Spleen (tissue), 13 donors: ENCODE measurements at places on chromosomes 11 and 22. TPM values are rescaled to one million over a fixed set of nuclear protein-coding genes. Genes with fewer than 3 reads are reported as not detected.
A peak's percentile ranks its signal among the peaks of the same experiment; 100 is the strongest.

PLAAT2 gene
- not detected for total RNA-seq

C11orf24 gene
- total RNA-seq: 30.6 TPM

NAV2 gene
- 6.5 TPM for total RNA-seq

OR52W1 gene
- total RNA-seq: not detected

ART5 gene
- total RNA-seq: not detected

ROBO4 gene
- 96.9 TPM for total RNA-seq

GRCh38 chr22:38450234-38450797 lies 4.7 kb downstream of the KCNJ4 start:
- no peak for DNase-seq

DNA sequence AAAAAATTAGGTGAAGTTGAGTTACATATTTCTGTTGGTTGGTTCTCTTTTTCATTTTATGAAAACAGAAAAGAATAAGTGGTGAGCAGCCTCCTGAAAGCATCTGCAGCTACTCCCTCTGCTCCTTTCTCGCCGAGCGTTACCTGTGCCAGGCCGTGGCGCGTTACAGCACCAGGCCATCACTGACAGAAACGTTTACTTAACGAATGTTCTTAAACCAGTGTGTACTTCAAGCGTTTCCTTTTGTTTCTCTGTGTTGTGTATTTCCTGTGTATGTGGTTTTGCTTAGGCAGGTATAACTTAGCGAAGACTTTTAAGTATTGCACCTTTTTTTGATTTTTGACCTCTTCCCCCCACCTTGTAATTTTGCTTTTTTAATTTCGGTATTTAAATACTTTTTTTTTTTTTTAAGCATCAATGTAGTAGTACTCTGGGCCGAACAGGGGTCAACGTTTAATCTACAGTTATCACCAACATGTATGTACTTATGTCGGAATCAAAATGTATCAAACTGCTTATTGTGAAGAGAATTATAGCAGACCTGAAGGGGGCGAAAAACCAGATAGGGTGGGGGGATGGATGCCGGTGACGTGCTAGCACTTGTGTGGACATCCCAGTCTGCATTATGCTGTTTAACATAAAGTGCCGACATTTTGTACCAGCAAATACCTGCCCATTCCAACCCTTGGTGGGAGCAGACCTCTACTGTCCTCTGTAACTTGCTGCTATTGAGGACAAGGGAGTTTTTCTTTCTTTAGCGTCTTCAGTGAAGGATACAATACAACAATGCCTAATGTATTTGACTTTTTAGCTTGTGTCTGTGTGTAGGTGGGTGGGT lies 21.6 kb upstream of the ADSL start:
- DNase-seq: peak; percentile 80

GRCh38 chr11:72157131-72157530 lies 21.6 kb downstream of the FOLR3 start:
- no peak for DNase-seq

DNA sequence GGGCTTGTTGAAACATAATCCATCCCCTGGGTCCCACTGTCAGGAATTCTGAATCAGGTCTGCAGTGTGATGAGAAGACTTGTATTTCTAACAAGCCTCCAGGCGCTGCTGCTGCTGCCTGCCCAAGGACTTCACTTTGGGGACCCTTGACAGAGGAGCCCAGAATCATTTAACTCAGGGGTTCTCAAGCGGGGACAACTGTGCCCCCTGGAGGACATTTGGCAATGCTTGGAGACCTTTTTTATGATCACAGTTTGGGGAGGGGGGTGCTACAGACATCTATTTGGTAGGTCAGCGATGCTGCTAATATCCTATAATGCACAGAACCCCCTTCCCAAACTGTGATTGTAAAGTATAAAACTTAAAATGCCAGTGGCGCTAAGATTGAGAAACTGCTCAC lies 312.8 kb downstream of the OPCML start:
- no peak for DNase-seq

- no peak for DNase-seq
These were observed 504.0 kb upstream of the LRRC4C start for GRCh38 chr11:41963406-41963805.

DNA sequence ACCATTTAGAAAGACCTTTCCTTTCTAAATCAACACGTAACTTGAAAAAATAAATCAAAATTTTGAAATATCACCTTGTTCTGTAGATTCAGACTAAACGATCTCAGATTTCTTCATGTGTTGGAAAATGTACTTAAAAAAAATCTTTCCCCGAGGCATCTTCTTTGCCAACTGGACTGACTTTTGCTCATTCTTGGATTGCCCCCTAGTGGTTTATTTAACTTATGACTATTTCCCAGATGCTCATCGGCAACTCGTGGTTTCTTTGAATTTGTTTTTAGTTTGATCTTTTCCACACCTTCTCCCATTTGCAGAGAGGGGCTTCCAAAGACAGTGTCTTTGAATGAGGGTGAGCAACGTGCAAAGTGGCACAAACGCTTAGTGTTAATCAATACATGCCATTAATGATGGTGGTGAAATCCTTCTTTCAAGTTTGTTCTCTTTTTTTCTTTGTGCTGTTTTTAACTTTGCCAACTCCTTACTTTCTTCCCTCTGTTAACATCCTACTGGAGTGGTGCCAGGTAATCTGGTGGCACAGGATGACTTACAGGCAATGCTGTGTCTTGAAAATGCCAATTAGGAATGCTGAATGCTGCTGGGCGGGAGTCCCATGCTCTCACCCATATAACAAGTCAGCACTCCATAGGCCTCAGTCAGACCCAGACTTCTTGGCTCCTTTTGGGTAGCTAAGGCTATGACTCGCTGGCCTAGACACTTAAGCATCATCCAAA lies 18.3 kb downstream of the PRSS23 start:
- no peak for DNase-seq

DNA sequence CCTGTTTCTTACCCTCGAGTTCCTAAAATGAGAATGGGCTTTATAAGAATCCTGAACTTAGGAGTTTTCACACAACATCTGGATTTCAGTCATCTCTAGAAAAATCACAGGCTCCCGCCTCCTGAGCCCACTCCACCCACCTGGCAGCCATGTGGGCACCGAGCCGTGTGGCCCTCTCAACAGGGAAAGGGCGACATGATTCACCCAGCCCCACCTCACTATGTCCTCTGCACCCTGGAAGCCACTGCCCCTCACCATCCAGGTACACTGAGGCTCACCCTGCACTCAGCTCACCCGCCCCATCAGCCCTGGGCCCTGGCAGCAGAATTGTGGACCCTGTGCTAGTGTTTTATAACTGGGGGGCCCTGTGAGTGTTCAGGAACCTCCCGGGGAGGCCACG lies 101.5 kb downstream of the SHANK2 start:
- DNase-seq: no peak

GRCh38 chr22:49582181-49582580 lies 245.5 kb downstream of the BRD1 start:
- DNase-seq: no peak

GRCh38 chr11:60991457-60991856 lies 20.0 kb downstream of the CD6 start:
- DNase-seq: no peak

GRCh38 chr11:19079643-19080440 lies 19.3 kb upstream of the MRGPRX2 start:
- DNase-seq: no peak

DNA sequence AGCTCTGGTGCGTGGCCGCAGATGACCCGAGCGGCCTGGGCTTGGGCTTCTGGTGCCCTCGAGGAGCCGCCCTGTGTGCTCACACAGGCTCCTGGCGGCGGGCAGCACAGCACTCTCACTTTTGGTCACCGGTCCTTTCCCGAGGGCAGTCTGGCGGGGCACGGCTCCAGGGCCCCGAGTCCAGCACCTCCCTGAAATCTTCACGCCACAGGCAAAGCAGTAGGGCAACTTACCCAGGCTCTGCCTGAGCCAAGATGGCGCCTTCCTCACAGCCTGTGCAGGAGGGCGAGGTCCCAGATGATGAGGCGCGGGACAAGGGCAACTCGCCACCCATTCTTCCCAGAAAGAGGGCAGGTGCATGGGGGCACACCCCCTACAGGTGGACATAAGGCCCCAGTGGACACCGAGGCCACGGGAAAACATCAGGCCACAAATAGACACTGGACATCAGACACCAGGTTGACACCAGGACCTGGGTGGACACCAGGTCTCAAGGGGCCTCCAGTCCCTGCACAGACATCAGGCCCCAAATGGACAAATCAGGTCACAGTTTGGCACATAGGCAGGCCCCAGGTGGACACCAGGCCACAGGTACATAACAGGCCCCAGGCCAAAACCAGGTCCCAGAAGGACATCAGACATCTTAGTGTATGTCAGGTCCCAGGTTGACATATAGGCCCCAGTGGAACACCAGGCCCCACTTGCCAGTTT lies 57.6 kb upstream of the SEPTIN5 start:
- DNase-seq: no peak

- DNase-seq: no peak
These were observed 83.6 kb downstream of the FLI1 start for GRCh38 chr11:128777369-128778011.

DNA sequence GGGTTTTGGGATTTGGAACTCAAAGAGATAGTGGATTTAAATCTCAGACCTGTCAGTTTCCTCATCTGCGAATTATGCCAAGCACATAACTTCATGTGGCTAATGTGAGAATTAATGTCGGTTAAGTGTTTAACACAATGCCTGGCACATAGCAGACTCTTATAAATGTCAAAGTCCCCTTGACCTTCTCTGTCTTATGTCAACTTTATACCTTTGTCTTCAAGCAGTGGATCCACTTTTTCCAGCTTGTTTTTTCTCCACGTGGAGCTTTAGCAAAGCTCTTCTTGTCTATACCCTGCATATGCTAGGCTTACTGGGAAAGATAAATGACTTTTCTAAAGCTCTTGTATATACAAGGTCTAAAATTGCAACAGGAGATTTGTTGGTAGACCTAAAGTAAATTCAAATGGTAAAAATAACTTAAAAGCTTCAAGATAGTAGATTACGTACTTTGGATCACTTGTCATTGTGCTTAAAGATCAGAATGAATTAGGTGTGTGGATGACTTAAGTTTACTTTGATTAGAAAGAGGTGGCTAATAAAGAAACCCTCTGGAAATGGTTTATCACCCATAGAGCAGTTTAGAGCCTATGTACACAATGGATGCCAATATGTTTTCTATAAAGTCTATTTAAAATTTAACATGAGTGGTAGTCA lies 318.3 kb upstream of the SORL1-AS1 start:
- DNase-seq: no peak

DNA sequence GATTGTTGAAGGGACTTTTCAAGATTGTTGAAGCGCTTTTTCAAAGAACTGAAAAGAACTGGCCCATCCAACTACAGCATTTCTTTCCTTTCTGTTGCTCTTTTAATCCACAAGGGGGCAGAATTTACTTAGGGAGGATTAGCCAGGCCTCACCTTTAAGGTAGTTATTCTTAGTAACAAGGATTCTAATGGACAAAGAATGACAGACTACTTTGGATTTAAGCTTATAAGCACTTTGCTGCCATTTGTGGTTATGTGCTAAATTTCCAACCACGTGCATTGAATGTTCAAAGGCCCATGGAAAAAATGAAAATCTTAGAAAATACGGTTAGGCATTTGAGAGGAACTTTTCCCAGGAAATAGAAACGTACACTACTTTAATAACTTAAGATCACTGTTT lies 49.5 kb upstream of the HSPA8 start:
- DNase-seq: no peak

- DNase-seq: no peak
These were observed 32.7 kb downstream of the P4HA3 start for GRCh38 chr11:74278721-74279161.

DNA sequence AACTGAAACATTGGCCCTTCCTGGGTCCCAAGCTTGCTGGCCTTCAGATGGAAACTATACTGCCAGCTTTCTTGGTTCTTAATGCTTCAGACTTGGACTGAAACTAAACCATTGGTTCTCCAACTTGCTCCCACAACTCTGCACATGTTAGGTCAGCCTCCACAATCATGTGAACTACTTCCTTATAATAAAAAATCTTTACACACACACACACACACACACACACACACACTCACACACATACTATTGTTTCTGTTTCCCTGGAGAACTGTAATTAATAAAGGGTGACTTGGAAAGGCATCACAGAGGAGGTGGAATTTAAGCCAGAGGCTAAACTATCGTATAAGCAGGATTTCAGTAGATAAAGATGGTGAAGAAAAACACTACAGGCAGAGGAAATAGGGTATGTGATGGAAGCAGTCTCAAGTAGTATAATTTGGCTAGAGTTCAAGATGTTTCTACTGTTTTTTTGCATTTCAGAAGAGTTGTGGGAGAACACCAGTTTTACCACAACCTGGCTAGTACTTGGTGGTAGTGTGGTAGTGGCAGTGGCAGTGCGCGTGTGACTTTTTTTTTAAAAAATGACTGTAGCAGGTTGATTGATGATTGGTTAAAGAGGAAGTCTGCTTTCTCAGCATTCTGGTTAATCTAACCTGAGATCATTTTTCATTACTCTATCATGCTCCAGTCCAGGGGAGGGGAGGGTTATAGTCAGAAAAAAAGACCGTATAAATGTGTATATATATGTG lies 70.1 kb downstream of the PDE3B start:
- no peak for DNase-seq

- DNase-seq: no peak
These were observed 79.0 kb downstream of the DDX10 start for GRCh38 chr11:108743851-108744250.

DNA sequence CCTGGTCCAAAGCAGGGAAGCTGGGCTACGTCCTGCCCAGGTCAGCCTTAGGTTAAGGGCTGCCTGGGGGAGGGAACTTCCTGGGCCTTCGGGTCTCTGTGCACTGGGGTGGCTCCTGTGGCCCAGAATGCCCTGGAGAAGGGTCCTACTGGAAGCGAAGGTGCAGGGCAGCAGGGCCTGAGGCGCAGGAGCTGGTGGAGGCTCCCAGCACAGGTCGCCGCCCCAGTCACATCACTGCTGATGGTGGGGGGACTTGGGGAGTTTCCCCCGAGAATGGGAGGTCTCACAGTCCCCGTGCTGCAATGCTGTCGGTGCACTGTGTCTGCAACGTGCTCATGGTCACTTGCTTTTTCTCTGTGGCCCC lies 815 bp upstream of the SMIM38 start:
- DNase-seq: no peak

- no peak for DNase-seq
These were observed 13.8 kb downstream of the NCAM1 start for GRCh38 chr11:112975051-112975450.

DNA sequence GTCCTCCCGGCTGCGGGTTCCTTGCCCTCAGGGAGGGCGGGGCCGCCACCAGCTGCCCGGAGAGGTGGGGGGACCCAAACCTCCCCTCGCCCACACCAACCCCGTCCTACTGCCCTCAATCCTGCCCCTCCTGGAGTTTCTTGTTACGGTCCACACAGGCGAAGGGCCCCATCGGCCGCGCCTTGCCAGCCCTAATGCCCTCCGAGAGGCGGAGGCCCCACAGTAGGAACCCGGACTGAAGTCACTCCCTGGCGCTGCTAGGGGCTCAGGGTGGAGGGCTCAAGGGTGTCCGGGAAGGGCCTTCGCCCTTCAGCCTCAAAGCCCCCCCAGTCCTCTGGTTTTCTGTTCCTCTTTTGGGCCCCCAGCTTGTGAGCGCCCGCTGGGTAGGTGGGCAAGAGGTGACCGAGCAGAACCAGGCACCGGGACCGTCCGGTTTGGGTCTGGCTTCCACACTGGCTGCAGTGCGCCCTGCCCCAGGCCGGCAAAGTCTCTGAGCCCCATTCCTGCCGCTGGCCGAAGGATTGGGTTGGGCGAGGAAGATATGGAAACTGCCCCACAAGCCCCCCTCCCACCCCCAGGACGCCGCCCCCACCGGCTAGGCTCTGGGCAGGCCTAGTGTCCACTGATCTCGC lies 24.5 kb downstream of the DUSP8 start:
- DNase-seq: no peak

- no peak for DNase-seq
These were observed 17.3 kb downstream of the MIF start for GRCh38 chr22:23911318-23911980.

- DNase-seq: no peak
These were observed 12.7 kb downstream of the PDE2A start for GRCh38 chr11:72661486-72661885.
